ENCODE measurements at places on chromosomes 3 and 15. TPM values are rescaled to one million over a fixed set of nuclear protein-coding genes. Genes with fewer than 3 reads are reported as not detected.

Gene SLC25A26
- total RNA-seq, result 51.3 TPM

Gene CBLB
- 56.7 TPM for total RNA-seq

Gene CTDSPL
- 46.0 TPM for total RNA-seq

Gene UACA
- 27.9 TPM for total RNA-seq

Gene FHIT
- 21.5 TPM for total RNA-seq

Gene IMPG2
- 0.11 TPM for total RNA-seq

All from Right ventricle myocardium superior (tissue), 1 donor.